ENCODE measurements at places on chromosomes 5 and 9. TPM values are rescaled to one million over a fixed set of nuclear protein-coding genes. Genes with fewer than 3 reads are reported as not detected.
A peak's percentile ranks its signal among the peaks of the same experiment; 100 is the strongest.

The C9orf72 gene
- 5.6 TPM for polyA plus RNA-seq

The SRA1 gene
- 52.4 TPM for polyA plus RNA-seq

The TAF1L gene
- polyA plus RNA-seq, result not detected

The KDM4C gene
- polyA plus RNA-seq, result 7.1 TPM

The GRIN1 gene
- not detected for polyA plus RNA-seq

The ACOT12 gene
- 2.2 TPM for polyA plus RNA-seq

The RANBP3L gene
- polyA plus RNA-seq, result 8.7 TPM

The PRSS3 gene
- 2.8 TPM for polyA plus RNA-seq

The NRG2 gene
- 4.6 TPM for polyA plus RNA-seq

The STK32A gene
- 7.8 TPM for polyA plus RNA-seq

DNA sequence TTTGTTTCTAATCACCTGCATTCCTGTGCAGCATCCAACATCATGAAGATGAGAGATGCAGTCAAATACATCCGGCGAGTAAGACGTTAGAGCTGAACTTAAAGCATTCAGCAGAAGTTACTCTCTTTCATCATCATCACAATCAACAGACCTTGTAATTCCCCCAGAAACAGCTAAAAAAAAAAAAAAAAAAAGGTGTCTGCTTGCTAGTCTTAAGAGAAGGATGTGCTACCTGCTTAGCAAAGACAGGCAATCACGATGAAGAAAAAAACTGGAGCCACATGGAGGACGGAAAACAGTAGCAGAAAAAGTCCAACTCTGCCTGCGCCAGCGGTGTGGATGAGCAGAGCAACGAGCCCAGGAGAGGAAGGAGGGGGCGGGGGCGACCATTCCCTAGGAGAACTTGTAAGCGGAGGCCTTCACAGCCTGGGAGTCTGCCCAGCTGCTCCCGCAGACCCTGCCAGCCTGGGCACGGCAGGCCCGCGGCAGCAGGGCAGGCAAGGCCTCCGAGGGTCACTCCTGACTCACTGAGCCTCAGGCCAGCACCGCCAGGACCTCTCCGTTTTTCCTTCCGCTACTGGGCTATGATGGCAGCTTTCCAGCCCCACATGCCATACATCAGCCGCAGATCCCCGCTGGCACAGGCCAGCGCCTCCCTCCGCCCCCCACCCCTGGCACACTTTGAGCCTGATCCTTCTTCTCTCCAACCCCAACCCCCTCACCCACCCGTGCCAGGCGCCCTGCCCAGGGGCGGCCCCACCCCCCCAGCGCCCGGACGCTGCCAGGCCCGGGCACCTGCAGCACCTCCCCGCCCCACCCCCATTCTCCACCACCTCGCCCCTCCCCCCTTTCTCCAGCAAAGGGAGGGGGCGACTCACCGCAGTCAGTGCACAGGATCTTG lies 1.4 kb downstream of the NRG2 start:
- peak; percentile 61 for DNase-seq

- DNase-seq, result no peak
Observed at GRCh38 chr5:112929336-112930081, 7.5 kb upstream of the REEP5 start.

DNA sequence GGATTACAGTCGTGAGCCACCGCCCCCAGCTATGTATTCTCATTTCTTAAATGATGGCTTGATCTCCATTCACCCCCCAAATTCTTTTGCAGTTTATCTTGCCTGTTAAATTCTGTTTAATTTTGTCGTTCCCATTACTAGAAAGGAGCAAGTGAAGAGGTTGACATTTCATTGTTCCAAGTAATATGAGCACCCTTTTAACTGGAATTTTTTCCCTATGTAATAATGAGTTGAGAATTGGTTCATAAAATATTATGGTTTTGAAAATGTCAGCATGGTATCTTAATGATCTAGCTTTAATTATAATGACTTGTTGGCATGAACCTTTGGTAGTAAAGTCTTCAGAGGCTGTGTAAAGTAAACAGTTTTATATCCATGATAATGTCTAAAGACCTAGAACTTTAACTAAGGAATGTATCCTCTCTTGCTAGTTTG lies 37.4 kb downstream of the F2RL2 start:
- no peak for DNase-seq

GRCh38 chr9:13992138-13993088 lies 321.5 kb downstream of the NFIB start:
- DNase-seq, result no peak

GRCh38 chr9:99019510-99020331 lies 76.0 kb downstream of the COL15A1 start:
- DNase-seq, result no peak

DNA sequence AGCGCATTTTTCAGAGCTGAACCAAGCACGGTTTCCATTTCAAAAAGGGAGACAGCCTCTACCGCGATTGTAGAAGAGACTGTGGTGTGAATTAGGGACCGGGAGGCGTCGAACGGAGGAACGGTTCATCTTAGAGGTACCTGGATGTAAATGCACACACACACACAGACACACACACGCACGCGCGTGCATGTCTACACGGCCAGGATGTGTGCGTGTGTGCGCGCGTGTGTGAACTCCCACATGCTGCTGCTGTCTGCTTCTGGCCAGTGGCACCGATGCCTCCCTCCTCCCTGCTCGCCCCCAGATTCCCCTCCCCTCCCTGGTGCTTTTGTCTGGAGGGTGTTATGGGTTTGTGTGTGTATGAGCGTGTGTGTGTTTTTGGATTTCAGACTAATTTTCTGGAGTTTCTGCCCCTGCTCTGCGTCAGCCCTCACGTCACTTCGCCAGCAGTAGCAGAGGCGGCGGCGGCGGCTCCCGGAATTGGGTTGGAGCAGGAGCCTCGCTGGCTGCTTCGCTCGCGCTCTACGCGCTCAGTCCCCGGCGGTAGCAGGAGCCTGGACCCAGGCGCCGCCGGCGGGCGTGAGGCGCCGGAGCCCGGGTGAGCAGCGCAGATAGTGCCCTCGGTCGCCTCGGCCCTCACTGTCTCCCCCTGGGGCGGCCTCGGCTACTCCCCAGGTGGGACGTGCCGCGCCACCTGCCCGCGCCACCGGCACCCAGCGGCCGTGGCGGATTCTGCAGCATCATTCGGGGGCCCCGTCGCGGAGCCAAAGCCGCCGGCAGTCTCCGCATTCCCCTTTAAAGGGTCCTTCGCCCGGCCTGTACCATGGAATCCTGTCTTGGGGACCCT lies at the start of gene NTRK2:
TSS of gene NTRK2 (plus strand) at position 442 of the 850 bp plus-strand sequence. CDS start 1,020 bp downstream, outside the sequence.
- DNase-seq, result peak; percentile 70

GRCh38 chr5:2913281-2913680 lies 161.8 kb upstream of the IRX2 start:
- DNase-seq, result no peak

- DNase-seq, result no peak
Observed at GRCh38 chr5:158988987-158989730, 110.6 kb downstream of the EBF1 start.

DNA sequence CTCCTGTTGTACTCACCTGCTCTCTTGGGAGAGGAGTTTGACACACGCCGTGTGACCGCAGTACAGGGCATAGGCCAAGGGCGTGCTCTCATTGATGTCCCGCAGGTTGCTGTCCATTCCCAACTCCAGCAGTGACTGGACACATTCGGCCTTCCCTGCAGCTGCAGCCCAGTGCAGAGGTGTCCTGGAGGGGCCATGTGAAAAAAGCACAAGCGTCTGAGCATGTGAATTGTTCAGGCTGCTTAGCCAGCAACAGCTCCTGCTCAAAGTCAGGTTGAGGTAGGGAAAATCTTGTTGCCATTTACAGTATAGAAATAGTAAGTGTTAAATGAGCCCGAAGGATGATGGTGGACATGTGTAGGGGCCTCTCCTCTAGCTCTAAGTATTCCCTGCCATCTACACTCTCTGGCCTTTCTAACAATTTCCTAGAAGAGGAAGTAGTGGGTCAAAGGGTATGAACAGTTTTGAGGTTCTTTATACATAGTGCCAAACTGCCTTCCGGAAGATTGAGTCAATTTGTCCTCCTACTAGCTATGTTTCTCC lies 116.5 kb downstream of the ANKRD55 start:
- DNase-seq, result peak; percentile 38

GRCh38 chr9:89615661-89616060 lies 10.8 kb downstream of the GADD45G start:
- DNase-seq, result no peak

GRCh38 chr5:125607018-125607417 lies 816.2 kb upstream of the GRAMD2B start:
- no peak for DNase-seq

DNA sequence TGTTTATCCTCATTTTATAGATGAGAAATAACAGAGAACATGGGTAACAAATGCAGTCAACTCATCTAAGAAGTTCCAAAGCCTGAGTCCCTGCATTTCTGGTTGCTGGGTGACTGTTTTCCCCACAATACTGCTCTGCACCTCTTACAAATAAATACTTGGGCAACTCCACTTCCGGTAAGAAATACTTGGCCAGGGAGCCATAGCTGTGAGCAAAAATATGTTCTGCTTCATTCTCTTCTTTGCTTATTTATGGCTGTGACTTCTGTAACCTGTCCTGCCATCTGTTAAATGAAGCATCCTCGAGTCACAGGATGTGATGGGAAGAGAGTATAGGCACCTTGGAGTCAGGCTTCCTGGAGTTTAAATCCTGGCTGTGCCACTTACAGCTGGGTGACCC lies 49.9 kb downstream of the GDNF start:
- DNase-seq, result no peak

- DNase-seq, result peak; percentile 76
Observed at GRCh38 chr9:71767776-71768321, 464 bp downstream of the CEMIP2 start.

DNA sequence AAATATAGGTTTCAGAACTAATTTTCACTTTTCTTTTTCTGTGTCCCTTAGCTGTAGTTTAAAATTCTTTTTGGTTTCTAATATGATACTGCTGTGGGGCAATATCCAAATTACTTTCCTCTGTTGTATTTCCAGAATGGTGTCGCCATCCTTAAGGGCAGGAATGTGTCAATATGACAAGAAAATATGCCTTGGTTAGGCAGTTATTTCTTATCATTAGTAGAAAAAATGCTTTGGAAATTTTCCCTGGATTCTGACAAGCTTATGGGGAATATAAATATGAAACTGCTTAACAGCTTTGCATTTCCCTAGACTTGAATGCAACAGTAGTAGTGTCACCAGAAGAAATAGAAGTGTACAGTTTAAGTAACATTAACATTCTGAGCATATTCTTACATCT lies 29.4 kb downstream of the ANKRD34B start:
- no peak for DNase-seq

GRCh38 chr5:84131372-84131771 lies 253.3 kb downstream of the EDIL3 start:
- DNase-seq, result no peak

- no peak for DNase-seq
Observed at GRCh38 chr9:17019398-17019797, 115.4 kb upstream of the CNTLN start.

- no peak for DNase-seq
Observed at GRCh38 chr5:147813696-147814095, 17.8 kb downstream of the SPINK1 start.

GRCh38 chr9:120947222-120947621 lies 20.6 kb upstream of the TRAF1 start:
- DNase-seq, result no peak

GRCh38 chr5:95717439-95717838 lies 13.7 kb upstream of the RHOBTB3 start:
- no peak for DNase-seq

DNA sequence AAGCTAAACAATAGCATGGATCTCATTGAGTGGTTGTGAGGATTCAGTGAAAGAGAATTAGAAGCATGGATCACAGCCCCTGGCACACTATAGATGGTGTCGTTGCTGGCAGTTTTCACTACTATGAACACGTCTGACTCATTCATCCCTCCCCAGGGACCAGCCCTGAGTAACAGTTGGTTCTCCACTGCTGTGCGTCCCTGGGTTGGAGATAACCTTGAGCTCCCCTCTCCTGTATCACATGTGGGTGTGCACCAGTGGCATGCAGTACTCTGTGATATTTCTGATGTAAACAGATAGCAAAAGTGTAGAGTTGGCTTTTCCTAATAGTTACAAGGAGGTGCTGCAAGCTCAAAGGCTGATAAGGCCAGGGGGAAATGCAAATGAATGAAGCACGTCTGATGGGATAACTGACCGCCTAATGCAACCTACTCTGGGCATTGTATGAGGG lies 8.8 kb upstream of the LCP2 start:
- DNase-seq, result no peak

- peak; percentile 25 for DNase-seq
Observed at GRCh38 chr9:8365029-8365428, 565.5 kb upstream of the DMAC1 start.

DNA sequence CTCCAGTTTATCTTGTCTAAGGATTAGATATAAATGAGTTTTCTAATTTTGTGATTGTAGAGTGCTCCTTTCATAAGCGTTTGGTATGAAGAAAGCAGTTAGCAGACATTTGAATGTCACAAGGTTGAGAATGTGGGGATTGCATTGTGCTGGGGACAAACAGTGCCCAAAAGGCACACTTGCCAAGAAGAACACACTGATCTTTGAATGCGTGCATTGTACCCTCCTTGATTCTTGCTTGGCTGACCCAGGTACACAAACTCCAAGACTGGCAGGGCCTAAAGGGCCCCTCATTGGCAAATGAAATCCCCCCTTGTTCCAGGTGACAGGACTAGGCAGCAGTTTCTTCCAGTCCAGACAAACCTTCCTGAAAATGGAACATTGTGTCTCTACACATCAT lies 96.9 kb upstream of the LIFR start:
- no peak for DNase-seq

GRCh38 chr5:61504143-61504770 lies 172.2 kb downstream of the ZSWIM6 start:
- DNase-seq, result no peak

DNA sequence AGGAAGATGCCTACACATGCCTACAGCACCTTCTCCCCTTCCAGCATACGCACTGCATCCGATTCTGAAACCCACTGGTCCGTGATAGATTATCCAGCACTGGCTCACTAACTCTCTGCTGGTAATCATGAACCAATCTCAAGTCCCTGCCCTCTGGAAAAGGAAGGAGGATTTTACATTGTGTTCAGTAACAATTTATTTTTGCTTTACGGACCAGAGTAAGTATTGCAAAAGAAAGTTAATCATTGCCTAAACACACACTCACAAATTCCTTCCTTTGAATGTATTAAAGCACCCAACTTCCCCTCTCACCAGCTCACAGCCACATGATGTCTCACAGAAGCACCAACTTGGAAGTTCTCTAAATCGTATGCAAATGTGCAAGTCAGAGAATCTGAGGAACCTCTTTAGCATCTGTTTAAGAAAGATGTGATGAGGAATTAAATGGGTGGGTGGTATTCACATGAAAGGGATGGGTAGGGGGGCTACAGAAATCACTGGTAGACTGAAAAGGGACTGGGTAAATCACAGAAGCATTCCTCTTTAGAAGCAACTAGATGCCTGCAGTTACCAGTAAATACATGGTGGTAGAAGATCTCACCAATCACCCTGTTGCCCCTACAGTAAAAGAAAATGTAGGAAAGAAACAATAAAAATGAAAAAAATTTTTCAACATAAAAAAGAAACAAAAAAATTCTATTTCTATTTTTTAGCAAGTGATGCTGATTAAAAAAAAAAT lies 8.4 kb downstream of the GNAQ start:
- peak; percentile 52 for DNase-seq
